Kidney (tissue), 22 donors: ENCODE measurements at places on chromosomes 6 and 20. TPM values are rescaled to one million over a fixed set of nuclear protein-coding genes. Genes with fewer than 3 reads are reported as not detected.

GRCh38 chr6:12189661-12190060 is 100.5 kb upstream of the EDN1 start:
- no peaks in the 10 kb centered on the region for H3K36me3 ChIP-seq
- no peaks in the 10 kb centered on the region for H3K27me3 ChIP-seq
- H3K27ac ChIP-seq, result no peak overlapping the region

DNA sequence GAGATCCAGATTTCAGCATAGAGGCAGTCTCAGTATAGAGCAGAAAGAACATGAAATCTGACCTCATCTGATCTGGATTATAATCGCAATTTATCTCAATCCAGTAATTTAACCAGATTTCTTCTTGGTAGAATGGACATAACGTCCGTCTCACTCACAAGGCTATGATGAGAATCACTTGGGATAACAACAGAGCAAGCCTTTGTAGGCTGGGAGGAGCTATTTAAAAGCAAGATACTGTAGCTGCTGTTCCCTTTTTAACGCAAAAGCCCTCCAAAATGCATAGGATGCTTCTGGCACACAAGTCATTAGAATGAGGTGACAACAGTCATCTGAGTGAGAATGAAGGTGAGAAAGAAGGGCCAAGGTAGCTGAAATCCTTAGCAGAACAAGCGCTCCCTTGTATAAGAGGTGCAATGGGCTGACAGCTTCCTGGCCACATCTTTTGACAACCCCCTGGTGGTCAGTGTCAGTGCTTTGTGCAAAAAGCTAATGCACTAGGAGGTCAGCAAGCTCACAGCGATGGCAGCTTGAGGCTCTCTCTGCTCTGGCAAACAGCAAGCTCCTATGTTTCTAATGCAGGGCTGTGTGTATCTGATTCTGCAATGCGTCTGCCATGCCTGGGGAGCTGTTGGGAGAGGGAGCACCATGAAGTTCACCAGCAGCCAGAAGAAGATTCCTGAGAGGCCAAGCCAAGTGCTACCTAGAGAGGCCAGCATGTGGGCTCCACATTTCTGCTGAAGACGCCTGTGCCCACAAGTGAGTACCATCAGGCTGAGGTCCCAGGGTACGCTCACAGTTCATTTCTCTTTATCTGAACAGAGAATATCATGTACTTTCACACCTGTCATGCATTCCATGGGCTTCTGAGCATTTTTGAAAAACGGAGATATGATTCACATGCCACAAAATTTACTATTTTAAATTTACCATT is 16.2 kb downstream of the METTL24 start:
- no peaks in the 10 kb centered on the region for H3K36me3 ChIP-seq
- H3K27me3 ChIP-seq, result no peaks in the 10 kb centered on the region
- H3K4me1 ChIP-seq, result no peaks in the 10 kb centered on the region
- no peak for DNase-seq
- no peak overlapping the region for H3K4me3 ChIP-seq

DNA sequence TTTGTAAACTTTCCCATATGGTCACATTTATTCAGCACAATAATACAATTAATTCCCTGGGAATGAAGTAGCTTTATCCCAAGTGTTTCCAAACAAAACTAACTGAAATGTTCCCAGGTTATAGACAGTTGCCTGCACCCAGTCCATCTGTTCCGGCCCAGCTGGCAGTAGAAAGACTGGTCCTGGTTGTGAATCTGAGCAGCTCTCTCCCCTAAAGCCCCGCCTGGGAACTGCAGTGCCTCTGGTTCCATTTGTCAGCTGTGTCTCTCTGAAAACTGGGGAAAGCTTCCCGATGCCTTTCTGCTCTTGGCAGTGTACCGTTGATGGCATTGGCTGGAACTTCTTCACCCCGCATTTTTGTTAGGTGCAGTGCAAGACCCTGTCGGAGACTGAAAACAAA is 8.7 kb downstream of the MTHFD1L start:
- H3K4me1 ChIP-seq, result no peaks in the 10 kb centered on the region
- no peaks in the 10 kb centered on the region for H3K27me3 ChIP-seq
- no peaks in the 10 kb centered on the region for H3K36me3 ChIP-seq

The TFAP2D gene
- not detected for total RNA-seq

GRCh38 chr6:35019171-35019570 is 122.0 kb downstream of the TCP11 start:
- H3K27me3 ChIP-seq, result no peaks in the 10 kb centered on the region
- no peak for DNase-seq
- H3K36me3 ChIP-seq, result peaks cover 3% of the 10 kb centered on the region

The CRYBG1 gene
- 32.6 TPM for total RNA-seq

DNA sequence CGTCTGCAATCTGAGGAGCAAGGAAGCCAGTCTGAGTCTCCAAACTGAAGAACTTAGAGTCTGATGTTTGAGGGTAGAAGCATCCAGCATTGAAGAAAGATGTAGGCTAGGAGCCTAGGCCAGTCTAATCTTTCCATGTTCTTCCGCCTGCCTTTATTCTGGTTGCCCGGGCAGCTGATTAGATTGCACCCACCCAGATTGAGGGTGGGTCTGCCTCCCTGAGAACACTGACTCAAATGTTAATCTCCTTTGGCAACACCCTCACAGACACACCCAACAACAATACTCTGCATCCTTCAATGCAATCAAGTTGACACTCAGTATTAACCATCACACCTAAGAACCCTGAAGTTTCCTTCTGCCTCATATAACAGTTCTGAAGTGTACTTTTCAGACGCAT is 350.1 kb downstream of the RFPL4B start:
- H3K27ac ChIP-seq, result no peak overlapping the region
- no peaks in the 10 kb centered on the region for H3K27me3 ChIP-seq
- H3K4me3 ChIP-seq, result no peak overlapping the region
- H3K36me3 ChIP-seq, result no peaks in the 10 kb centered on the region

DNA sequence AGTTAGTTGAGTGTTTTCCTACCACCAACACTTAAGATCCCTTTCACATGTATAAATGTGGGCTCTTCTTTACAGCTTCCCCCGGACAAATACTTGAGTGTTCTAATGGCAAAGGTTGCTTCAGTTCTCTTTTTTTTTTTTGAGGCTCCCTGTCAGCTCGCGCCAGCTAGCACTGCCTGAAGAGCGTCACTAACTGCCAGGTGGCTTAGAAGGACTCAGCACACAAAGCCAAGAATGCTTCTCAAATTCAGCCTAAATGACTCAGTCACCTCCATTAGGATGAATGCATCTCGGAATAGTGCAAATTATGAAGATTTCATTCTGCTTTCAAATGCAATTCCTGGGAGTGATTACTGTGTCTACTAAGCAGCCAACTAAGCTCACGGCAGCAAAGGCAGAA is 150.7 kb upstream of the BTBD3 start:
- no peak for DNase-seq
- H3K27me3 ChIP-seq, result no peaks in the 10 kb centered on the region
- H3K36me3 ChIP-seq, result no peaks in the 10 kb centered on the region

The GATA5 gene
- 1.0 TPM for total RNA-seq

DNA sequence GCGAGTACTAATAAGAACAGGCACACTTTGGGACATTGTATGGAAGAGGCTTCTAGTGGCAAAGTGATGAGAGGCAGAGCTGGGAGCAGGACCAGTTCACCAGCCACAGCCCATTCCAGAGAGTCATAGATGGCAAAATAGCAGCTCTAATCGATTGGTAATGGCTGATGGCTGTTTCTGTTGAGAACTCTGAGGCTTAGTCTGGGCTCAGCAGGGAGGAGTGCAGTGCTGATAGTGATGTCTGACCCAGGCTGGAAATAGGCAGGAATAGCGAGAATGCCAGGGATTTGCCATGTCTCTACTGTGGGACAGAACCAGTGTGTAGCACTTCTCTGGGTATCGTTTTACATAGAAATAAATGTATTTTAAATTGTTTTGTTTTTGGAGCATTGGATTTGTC is 620.0 kb upstream of the FLRT3 start:
- no peak overlapping the region for H3K27ac ChIP-seq
- no peak overlapping the region for H3K4me3 ChIP-seq
- no peaks in the 10 kb centered on the region for H3K27me3 ChIP-seq
- no peaks in the 10 kb centered on the region for H3K36me3 ChIP-seq
